ENCODE measurements at places on chromosomes 2 and 18. TPM values are rescaled to one million over a fixed set of nuclear protein-coding genes. Genes with fewer than 3 reads are reported as not detected.

DNA sequence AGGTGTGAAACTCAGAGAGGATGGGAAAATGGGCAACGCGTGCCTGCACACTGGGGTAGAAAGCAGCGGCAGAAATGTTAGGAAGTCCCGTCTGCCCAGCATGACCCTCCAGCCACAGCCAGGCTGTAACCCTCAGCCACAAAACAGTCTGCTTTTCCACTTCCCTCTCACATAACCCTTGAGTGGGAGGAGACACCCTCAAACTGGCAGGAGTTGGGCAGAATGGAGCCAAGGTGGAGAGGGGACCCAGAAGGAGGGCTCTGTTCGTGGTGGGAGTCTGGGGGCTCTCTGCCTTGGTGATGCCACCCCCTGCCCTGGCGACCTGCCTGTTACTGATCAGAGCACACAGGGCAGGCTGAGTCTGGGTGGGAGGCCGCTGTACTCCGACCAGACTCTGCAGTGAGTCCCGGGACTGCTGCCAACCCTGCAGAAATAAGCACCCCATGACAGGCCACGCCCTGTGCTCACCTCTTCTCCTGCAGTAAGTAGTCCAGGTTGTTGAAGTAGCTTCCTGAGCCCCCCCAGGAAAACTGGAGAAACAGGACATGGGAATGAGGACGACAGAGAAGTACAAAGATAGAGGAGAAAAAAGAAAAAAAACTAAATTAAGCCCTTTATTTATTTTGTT, 16.0 kb downstream of the FAM178B start:
- H3K36me3 ChIP-seq = no peaks in the 10 kb centered on the region
- peaks cover 3% of the 10 kb centered on the region for H3K4me1 ChIP-seq
- H3K27me3 ChIP-seq = peaks cover 17% of the 10 kb centered on the region
- DNase-seq = no peak

The HOXD4 gene
- not detected for total RNA-seq

DNA sequence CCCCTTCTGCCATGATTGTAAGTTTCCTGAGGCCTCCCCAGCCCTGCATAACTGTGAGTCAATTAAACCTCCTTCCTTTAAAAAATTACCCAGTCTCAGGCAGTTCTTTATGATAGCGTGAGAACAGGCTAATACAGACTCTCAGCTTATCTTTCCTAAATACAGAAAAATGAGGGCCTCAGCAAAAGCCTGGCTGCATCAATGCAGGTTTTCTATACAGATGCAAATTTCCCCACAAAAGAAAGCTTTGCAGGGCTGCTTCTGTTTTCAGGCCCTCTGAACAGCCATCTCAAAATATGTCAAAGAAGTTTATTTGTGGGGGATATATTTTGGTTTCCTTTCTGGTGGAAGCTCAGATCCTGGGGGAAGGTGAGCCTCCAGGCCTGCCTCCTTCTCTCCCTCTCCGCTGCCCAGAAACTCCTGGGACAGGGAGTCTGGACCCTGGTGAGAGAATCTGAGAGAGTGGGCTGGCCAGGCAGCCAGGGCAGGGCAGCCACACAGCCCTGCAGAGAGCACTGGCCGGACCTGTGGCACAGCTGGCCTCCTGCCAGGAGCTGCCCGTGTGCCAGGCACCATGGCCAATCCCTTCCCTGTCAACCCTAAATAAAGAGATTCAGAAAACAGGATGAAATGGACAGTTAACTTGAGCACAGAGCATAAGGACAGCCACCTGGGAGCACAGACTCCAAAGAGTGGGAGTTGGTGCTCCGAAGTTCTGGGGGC, 21.6 kb upstream of the AGXT start:
- no peaks in the 10 kb centered on the region for H3K36me3 ChIP-seq
- DNase-seq = no peak
- peaks cover 1% of the 10 kb centered on the region for H3K4me1 ChIP-seq
- H3K27me3 ChIP-seq = peaks cover 29% of the 10 kb centered on the region

The GAL3ST2 gene
- 0.51 TPM for total RNA-seq

DNA sequence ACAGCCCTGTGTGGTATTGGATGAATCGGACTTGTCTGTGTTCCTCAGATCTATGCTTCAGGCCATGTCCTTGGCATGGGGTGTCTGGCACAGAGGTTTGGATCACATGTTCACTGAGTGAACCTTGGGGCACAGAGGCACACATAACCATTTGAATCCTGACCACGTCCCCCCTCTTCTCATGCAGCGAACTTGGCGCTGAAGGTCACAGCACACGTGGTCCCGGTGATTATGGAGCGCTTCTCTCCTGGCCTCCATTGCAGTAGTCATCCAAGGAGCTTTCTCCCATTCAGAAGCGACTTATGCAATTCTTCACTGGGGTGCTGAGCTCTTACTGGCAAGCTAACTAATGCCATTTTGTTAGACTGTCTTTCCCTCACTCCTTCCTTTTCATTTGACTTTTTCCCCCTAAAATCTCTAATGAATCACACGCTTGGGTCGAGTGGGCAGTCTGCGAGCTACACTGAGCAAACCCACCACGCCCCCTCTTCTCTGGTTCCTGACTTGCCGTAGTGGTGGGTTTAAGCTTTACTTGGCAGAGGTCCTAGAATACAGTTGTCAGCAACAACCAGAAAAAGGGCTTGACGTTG, 59.4 kb downstream of the KCNG2 start:
- H3K4me1 ChIP-seq = peaks cover 1% of the 10 kb centered on the region
- DNase-seq = no peak
- no peak overlapping the region for H3K27ac ChIP-seq
- H3K27me3 ChIP-seq = peaks cover 56% of the 10 kb centered on the region
- no peak overlapping the region for H3K4me3 ChIP-seq
- H3K36me3 ChIP-seq = no peaks in the 10 kb centered on the region

The FER1L5 gene
- 1.0 TPM for total RNA-seq

DNA sequence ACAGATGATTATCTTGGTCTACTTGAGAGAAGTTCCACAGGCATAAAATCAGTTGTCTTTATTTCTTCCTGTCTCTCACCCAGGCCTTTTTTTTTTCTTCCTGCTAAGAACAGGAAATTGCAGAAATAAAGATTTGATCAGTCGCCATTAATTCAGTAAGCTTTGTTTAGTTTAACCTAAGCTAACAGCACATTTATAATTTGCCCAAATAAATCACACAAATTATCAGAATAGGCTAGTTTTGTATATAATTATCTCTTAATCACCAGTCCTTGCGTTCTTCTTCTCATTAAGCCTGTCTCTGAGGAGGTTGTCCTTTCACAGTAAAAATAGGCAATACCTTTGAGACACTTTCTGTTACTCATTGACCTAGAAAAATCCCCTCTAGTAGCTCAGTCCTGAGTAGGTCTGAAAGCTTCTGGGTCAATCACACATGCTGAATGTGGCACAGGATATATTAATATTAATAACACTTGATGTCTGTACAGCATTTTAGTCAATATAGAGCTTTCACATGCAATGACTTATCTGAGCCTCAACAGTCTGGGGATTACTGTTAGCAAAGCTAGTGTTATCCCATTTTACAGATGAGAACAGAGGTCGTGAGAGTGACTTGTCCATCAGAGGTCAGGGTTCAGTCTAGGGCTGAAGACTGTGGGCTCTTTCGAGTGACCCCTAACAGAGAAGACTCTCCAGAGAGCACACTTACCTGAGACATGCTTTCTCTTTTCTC, 11.2 kb upstream of the STK17B start:
- peaks cover 3% of the 10 kb centered on the region for H3K27me3 ChIP-seq
- H3K36me3 ChIP-seq = no peaks in the 10 kb centered on the region
- no peak overlapping the region for H3K27ac ChIP-seq
- H3K4me1 ChIP-seq = no peaks in the 10 kb centered on the region
- DNase-seq = no peak

The ZBTB7C gene
- total RNA-seq = 0.57 TPM

GRCh38 chr2:238387332-238387731, 39.4 kb upstream of the ASB1 start:
- no peak overlapping the region for H3K27ac ChIP-seq
- peaks cover 16% of the 10 kb centered on the region for H3K36me3 ChIP-seq

DNA sequence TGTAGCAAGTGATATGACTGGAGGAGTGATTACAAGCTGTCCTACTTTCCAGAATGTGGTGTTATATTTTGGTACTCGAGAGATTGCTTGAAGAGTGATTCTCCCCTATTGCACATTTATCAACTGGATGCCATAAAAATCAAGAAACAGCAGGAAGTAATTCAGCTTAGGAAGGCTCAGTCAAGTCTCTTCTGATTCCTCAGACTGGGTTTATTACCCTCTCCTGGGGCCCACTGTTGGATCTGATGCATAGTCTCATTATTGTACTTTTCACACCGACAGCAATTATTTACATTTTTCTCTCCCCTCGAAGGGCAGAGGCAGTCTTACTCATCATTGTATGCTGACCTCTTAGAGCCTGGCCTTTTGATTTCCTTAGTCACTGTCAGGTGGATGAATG, 9.3 kb downstream of the NOSTRIN start:
- no peak overlapping the region for H3K4me3 ChIP-seq
- H3K27ac ChIP-seq = no peak overlapping the region
- H3K4me1 ChIP-seq = peaks cover 64% of the 10 kb centered on the region
- H3K27me3 ChIP-seq = no peaks in the 10 kb centered on the region
- H3K36me3 ChIP-seq = no peaks in the 10 kb centered on the region

The SANBR gene
- total RNA-seq = 47.9 TPM

- no peak overlapping the region for H3K27ac ChIP-seq
- peak overlapping the region; percentile 75 for H3K4me3 ChIP-seq
- H3K4me1 ChIP-seq = peaks cover 7% of the 10 kb centered on the region
- DNase-seq = no peak
These were observed 1.3 kb downstream of the RAB31 start for GRCh38 chr18:9709304-9709877.

DNA sequence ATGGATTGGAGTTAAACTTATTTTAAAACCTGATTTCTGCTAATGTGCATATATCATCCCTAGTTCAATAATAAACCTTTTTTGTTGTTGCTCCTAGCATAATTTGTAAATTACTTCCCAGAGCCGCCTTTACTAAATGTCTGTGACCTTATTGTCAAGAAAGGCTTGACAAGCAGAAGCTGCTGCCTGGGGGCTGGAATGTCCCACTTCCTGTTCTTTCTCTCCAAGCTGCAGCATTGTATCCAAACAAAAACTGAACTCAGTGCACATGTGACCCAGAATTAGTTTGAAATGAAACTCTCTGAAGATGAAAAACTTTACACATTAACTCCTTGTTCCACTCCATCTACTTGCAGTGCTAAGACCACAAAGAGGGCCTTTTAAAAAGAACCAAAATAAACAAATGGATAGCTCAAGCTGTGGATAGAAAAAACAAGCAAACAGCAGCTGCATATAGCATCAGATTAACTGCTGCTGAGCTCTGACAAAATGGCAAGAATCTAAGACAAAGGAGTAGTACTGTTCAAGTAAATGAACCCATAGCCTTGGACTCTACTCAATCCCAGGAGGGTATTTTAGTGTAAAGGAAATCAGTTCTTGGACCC, 99.8 kb upstream of the NEUROD1 start:
- no peaks in the 10 kb centered on the region for H3K36me3 ChIP-seq
- DNase-seq = no peak
- peaks cover 41% of the 10 kb centered on the region for H3K4me1 ChIP-seq

- H3K27me3 ChIP-seq = no peaks in the 10 kb centered on the region
- no peak for DNase-seq
- peaks cover 21% of the 10 kb centered on the region for H3K4me1 ChIP-seq
- H3K4me3 ChIP-seq = peak overlapping the region; percentile 96
- peaks cover 3% of the 10 kb centered on the region for H3K36me3 ChIP-seq
These were observed 1.0 kb upstream of the CUL3 start for GRCh38 chr2:224586127-224586695.

The CNGA3 gene
- total RNA-seq = 5.3 TPM

- no peaks in the 10 kb centered on the region for H3K4me1 ChIP-seq
- H3K4me3 ChIP-seq = no peak overlapping the region
- H3K36me3 ChIP-seq = peaks cover 6% of the 10 kb centered on the region
- DNase-seq = no peak
- no peak overlapping the region for H3K27ac ChIP-seq
These were observed 140.9 kb downstream of the CAPN13 start for GRCh38 chr2:30666266-30666874.

DNA sequence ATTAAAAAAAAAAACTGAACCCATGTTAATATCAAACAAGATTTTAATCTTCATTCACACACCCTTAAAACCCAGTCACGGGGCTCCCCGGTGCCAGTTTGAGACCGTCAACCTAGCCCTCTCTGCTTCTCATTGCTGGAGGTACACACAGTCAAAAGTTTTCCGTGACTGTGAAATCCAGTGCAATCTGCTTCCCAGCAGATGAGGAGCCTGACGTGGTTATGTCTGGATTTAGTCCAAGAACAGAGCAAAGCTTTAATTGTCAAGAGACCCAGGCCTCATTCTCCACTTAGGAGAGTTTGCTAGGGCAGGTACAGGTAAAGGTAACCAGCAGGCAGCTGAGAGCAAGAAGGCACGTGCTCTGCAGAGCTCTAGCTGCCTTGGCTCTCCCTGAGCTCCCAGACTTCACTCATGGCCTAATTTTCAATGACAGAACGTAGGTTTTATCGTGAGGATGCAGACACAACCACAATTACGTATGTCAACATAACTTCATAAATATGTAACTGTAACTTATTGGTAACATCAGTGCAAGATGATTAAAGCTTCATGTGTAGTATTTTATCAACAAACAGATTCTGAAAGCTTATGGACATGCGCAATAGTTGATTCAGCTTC, 56.3 kb downstream of the SLC16A14 start:
- H3K27me3 ChIP-seq = no peaks in the 10 kb centered on the region
- peaks cover 11% of the 10 kb centered on the region for H3K36me3 ChIP-seq

The NBEAL1 gene
- total RNA-seq = 30.9 TPM

DNA sequence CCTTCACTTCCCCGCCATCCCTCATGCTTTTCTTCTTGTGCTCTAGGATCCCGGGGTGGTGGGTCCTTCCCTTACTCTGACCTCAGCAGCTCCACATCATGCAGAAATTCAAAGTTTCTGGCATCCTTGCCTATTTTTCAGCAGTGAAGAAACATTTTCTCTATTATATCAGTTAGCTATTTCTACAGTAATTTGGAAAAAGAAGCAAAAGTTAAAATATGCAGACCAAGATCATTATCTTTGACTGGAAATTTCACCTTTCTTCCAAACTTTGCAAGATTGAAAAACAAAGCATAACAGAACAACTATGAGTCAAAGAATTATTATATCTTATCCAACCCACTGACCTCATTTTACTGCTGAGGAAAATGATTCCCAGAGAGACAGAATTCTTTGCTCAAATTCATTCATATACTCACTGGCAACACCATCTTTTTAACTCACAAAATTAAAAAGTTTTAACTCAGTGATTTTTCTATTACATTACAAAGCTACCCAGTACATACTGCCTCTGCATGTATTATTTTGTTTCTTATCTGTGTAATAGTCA, 40.5 kb downstream of the ANTXR1 start:
- peaks cover 15% of the 10 kb centered on the region for H3K36me3 ChIP-seq
- DNase-seq = no peak
- no peaks in the 10 kb centered on the region for H3K27me3 ChIP-seq
- no peaks in the 10 kb centered on the region for H3K4me1 ChIP-seq

DNA sequence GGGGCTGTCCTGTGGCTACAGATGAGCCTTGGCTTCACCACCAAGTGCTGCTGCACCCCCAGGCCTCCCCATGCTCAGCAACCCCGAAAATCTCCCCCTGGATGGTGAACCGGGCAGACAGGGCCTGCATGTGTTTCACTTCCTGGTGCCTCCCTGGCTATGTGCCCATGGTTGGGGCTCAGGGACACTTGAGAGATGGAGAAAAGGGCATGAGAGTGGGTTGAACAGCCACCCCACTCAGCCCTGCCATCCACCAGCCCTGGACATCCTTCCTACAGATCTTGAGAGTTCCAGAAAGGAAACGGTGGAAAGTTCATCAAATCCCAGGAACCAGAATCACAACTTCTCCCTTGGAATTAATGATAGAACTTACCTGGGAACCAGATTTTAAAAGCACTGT, 74.7 kb upstream of the TEX51 start:
- no peaks in the 10 kb centered on the region for H3K4me1 ChIP-seq
- H3K27ac ChIP-seq = no peak overlapping the region
- no peak overlapping the region for H3K4me3 ChIP-seq
- no peak for DNase-seq
- peaks cover 3% of the 10 kb centered on the region for H3K27me3 ChIP-seq
